H1 (cell line): ENCODE measurements at places on chromosomes 16 and 17.

DNA sequence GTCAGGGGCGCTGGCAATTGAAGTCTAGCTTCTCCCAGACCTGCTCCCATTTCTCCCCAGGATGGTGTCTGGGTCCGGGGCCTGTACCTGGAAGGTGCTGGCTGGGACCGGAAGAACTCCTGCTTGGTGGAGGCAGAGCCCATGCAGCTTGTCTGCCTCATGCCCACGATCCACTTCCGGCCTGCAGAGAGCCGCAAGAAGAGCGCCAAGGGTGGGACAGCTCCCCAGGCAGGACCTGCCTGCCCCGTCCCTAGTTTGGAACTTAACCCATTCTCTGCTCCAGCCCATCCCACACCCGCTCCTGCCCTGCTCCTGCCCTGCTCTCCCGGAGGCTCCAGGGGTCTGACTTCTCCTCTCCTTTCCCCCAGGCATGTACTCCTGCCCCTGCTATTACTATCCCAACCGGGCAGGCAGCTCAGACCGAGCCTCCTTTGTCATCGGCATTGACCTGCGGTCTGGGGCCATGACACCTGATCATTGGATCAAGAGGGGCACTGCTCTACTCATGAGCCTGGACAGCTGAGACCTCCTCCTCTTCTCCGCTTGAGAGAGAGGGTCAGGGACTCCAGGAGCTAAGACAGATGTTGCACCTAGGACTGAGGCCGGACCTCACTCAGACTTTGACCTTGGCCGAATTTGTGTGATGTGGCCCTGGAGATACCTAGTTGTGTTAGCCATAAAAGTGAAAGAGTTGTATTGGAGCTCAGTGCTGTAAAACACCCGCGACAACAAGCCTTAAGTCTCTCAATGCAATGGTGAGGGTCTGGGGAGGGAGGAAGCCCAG is 814 bp upstream of the KDM6B start:
- no peak for DNase-seq

DNA sequence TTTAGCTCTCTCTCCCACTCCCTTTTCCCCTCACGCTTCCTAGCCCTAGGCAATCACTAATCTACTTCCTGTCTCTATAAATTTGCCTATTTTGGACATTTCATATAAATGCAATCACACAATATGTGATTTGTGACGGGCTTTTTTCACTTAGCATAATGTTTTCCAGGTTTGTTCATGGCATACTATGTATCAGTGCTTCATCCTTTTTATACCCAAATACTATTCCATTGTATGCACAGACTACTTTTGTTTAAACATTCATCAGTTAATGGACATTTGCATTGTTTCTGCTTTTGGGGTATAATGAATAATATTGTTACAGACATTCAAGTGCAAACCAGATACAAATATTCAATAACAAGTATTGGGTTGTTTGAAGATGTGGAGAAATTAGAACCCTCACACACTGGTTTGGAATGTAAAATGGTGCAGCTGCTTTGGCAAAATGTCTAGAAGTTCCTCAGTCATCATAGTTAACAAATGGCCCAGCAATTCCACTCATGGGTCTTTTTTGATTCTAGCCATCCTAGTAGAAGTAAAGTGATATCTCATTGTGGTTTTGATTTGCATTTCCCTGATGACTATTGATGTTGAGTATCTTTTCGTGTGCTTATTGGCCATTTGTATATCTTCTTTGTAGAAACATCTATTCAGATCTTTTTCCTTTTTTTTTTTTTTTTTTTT is 67.7 kb downstream of the TBX4 start:
- DNase-seq: no peak

- DNase-seq: no peak
Measured at GRCh38 chr16:85132456-85133289, 20.4 kb upstream of the CIBAR2 start.

DNA sequence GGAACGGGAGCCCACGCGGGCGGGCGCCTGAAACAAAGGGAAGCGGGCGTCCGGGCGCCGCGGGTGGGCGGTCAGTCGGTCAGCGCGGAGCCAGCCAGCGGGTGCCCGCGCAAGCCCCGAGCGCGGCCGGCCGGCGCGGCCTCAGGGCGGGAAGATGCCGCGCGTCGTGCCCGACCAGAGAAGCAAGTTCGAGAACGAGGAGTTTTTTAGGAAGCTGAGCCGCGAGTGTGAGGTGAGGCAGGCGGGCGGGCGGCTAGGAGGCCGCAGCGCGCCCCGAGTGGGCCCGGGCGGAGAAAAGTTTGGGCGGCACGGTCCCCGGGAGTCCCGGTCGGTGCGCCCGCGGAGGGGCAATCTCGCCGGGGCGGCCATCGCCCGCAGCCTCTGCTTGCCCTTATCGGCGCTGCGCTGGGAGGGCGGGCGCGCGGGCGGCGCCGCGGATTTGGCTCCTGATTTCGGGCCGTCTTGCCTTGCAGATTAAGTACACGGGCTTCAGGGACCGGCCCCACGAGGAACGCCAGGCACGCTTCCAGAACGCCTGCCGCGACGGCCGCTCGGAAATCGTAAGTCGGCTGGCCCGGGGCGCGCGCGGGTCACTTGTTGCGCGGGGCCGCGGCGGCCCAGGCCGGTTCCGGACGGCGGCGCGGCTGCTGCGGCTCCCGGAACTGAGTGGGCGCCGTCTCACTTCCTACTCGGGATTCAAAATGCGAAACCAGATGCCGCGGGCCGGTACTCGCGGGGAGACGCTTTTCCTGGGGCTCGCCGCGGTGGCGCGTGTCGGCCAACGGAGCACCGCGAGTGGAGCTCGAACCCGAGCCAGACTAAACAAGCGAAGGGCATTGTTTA is 526 bp downstream of the CBFB start:
- DNase-seq: peak; percentile 62

DNA sequence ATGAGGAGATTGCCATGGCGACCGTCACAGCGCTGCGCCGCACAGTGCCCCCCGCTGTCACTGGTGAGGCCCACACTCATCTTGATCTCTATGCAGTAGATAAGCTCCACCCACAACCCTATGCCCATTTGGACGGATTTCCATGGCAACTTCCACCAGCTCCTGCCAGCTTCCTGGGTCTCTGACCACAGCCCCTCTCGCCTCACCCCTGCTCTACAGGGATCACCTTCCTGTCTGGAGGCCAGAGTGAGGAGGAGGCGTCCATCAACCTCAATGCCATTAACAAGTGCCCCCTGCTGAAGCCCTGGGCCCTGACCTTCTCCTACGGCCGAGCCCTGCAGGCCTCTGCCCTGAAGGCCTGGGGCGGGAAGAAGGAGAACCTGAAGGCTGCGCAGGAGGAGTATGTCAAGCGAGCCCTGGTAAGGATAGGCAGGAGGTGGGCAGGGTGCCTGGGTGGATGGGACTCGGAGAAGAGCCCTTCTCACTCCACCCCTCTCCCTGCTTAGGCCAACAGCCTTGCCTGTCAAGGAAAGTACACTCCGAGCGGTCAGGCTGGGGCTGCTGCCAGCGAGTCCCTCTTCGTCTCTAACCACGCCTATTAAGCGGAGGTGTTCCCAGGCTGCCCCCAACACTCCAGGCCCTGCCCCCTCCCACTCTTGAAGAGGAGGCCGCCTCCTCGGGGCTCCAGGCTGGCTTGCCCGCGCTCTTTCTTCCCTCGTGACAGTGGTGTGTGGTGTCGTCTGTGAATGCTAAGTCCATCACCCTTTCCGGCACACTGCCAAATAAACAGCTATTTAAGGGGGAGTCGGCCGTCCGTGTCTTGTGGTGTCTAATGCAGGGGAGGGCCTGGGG is 4.3 kb downstream of the ALDOA start:
- no peak for DNase-seq

GRCh38 chr16:87163637-87164036 is 153.6 kb downstream of the C16orf95 start:
- DNase-seq: no peak

DNA sequence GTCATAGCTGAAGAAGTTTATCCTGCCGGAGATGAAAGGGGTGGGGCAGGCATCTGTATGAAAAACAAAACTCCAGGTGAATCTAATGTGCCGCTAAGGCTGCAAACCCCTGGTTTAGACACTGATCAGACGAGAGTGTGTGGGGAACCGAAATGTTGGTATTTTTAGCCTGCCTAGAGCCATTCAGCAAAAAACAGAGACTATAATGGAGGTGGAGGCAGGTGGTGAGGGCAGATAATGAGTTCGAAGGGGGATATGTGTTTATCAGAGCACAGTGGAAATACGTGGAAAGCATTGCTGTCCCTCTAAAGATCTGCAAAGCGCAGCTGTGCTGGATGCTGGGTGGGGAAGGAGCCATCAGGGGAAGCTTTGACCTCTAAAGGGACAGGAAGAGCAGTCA is 127.5 kb upstream of the WSCD1 start:
- DNase-seq: no peak

GRCh38 chr16:24253192-24253591 is 2.9 kb upstream of the CACNG3 start:
- peak; percentile 54 for DNase-seq

- DNase-seq: no peak
Measured at GRCh38 chr16:67158637-67159600, 790 bp downstream of the TRADD start.

- no peak for DNase-seq
Measured at GRCh38 chr16:70804734-70805169, 3.8 kb upstream of the VAC14 start.

DNA sequence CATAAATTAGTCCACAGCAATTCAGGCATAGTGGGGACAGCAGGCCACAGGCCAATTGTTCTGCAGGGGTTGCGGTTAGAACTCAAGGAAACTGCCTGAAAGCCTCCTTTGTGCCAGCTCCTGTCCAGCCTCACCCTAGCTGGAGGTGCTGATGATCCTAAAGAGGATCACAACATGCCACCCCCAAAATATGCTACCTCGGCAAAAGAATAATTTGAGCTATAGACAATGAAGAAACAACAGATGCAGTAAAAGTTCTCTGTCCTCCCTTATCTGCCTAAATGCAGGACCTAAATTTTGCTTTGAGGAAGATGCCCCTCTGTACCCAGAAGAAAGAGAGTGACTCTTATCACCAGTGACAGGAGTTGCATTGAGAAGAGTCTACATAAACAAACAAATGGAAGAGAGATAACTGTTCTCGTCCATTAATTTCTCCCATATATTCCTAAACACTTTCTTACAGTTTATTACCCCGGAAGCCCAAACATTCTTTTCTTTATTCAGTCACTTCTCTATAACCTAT is 14.7 kb downstream of the ALOX15 start:
- DNase-seq: no peak

DNA sequence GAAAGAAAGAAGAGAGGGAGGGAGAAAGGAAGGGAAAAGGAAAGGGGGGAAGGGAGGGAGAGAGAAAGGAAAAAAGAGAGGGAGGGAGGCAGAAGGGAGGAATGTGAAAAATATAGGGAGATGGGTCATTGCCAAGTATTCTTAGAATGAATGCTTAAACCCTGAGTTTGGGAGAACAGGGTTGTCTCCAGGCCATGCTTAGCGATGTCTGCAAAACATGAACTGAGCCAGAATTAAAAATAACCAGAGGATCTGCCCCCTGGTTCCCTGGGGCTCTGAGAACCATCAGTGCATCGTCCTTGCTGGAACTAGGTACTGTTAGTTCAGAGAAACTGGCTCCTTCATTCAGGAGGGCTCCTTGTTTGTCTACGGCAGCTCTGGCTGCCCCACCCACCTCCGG is 170.4 kb downstream of the IRX5 start:
- DNase-seq: no peak

- DNase-seq: no peak
Measured at GRCh38 chr16:79597277-79598062, 3.1 kb downstream of the MAF start.

- DNase-seq: peak; percentile 81
Measured at GRCh38 chr16:69105501-69106361, at the start of gene HAS3. HAS3 (plus strand) TSS chr16:69105653; CDS start chr16:69109396, 3,743 bp downstream.

GRCh38 chr17:63335831-63336230 is 110.3 kb downstream of the CYB561 start:
- DNase-seq: no peak

DNA sequence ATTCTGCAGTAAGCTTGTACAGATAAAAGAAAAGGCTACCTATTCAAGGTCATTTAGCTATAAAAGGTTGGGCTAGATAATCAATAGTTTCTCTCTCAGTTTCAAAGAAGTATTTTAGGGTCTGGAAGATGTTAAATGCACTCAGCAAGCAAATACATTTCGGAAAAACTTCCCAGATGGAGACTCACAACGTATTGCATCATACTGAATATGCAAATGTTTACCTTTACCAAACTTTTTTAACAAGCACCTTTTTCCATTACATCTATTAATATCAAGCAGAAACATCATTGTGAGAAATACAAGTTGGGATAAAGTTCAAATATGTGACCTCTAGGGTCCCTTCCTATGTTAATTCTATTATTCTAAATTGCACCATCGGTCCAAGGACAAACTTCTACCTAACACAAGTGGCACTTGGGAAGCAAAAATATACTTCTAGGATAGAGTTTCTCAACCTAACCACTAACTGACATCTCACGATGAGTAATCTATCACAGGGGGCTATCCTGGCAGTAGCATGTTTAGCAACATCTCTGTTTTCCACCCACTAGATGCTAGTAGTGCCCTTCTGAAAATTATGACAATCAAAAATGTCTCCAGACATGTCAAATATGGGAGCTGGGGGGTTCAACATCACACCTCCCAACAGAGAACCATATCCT is 14.5 kb downstream of the KANSL1 start:
- DNase-seq: no peak

- no peak for DNase-seq
Measured at GRCh38 chr16:4660454-4661007, 32.8 kb upstream of the NUDT16L1 start.

DNA sequence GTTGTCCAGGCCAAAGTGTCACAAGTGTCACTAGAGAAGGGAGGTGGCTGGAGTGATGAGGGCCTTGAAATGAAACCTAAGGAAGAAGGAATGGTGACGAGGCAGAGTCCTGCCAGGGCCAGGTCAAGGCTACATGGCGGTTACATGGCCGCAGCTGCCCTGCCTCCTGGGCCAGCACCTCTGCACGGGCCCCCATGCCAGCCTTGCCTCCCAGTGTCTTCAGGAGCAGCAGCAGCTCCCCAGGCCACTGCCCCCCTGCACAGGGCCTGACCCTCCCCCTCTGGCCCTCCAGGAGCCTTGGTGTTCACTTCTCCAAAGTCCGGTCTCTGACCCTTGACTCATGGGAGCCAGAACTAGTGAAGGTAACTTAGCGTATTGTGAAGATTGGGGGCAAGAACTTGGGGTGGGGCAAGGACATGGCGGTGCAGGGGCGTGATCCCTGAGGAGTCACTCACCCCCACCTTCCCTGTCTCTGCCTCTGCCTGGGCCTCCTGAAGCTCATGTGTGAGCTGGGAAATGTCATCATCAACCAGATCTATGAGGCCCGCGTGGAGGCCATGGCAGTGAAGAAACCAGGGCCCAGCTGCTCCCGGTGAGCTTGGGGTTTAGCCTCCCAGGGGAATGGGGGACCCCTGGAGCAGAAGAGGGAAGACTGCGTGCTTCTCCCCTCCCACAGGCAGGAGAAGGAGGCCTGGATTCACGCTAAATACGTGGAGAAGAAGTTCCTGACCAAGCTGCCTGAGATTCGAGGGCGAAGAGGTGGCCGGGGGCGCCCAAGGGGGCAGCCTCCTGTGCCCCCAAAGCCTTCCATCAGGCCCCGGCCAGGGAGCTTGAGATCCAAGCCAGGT is 4.1 kb upstream of the KCTD11 start:
- no peak for DNase-seq
